ENCODE measurements at places on chromosomes 5 and 9.

DNA sequence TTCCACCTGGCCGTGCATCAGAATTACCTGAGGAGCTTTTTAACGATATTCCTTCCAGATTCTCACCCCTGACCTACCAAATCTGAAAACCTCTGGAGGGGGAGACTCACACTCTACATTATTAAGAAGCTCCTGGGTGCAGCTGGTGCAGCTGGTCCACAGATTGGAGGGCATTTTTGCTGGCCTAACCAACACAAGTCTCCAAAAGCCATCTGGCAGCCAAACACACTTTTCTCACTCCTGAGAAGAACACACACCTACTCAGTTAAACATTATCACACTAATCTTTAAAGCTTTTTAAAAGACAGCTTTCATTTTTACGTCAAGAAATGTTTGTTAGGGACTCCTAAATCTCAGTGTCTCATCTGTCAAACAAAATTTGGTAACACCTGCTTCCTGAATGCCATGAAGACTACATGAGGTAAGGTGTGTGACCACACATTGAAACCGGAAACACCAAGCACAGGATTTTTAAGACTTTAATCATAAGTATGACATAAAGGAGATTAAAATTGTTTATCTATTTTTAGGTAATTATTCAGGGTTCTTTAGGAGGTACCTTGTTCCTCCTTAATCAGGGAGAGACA, 14.2 kb upstream of the PTPN3 start:
- DNase-seq: no peak

GRCh38 chr5:155783791-155784190, 543.2 kb upstream of the SGCD start:
- no peak for DNase-seq

- DNase-seq: no peak
Observed at GRCh38 chr9:132126680-132127236, 35.1 kb upstream of the NTNG2 start.

DNA sequence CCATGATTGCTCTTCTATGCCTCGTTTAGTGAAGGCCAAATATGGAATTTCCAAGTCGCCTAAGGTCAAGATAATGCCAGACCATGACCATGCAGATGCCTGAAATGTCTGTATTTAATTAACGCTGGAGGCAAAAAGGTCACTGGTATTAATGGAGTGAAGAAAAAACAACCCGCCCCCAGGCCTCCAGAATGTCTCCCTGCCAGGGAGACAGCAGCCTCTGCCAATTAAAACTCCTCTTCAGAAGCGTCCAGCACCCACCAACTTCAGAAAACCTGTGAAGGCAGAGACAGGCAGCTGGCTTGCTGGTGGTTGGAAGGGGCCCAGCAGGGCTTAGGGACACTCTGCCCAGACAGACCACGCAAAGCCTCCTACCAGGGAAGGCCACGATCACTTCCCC, 94.4 kb downstream of the VAV2 start:
- no peak for DNase-seq

DNA sequence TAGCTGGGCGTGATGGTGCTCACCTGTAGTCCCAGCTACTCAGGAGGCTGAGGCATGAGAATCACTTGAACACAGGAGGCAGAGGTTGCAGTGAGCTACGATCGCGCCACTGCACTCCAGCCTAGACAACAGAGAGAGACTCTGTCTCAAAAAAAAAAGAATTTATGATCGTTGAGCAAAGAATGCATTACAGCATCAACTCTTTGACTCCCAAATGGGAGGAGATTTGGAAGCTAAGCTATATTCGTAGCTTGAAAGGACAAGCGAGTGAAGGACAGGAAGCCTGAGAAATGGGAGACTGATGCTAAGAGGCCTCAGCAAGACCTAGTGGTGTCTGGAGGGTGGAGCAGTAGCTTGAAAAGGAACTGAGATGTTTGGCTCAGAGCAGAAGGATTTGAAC, 10.3 kb upstream of the CCIN start:
- DNase-seq: no peak

- DNase-seq: no peak
Observed at GRCh38 chr5:137085206-137085605, 413.9 kb downstream of the SPOCK1 start.
